ENCODE measurements at places on chromosomes 6 and 20. TPM values are rescaled to one million over a fixed set of nuclear protein-coding genes. Genes with fewer than 3 reads are reported as not detected.
A peak's percentile ranks its signal among the peaks of the same experiment; 100 is the strongest.

DNA sequence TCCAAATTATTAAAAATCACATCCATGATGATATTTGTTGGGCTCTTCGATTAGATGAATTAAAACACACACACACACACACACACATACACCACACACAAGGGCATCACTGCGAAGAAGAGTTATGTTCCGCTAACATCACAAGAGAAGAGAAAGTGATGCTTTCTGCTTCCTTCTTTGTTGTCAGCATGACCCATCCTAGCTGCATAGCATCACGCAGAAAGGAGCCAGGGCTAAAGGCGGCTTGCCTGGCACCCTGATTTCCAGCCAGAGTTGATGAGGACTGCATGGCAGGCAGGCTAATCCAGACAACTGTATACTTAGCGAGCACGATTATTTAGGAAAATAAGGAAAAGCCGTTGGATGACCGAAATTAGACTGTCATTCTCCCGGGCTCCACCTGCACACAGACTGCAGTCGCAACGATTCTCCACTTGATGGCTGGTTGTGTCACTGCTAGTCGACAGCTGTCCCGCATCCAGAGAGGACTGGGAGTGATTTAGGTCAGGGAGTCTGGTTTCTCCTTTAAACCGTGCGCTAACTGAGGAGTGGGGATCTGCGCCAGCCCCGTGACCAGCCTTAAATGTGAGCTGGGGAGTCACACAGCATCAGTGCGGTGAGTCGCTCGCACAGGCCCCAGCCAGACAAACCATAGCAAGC, 70.6 kb upstream of the SOX4 start:
- DNase-seq = no peak

The CDSN gene
- total RNA-seq = not detected

- DNase-seq = no peak
These were observed 130.5 kb downstream of the EDN1 start for GRCh38 chr6:12420626-12421025.

DNA sequence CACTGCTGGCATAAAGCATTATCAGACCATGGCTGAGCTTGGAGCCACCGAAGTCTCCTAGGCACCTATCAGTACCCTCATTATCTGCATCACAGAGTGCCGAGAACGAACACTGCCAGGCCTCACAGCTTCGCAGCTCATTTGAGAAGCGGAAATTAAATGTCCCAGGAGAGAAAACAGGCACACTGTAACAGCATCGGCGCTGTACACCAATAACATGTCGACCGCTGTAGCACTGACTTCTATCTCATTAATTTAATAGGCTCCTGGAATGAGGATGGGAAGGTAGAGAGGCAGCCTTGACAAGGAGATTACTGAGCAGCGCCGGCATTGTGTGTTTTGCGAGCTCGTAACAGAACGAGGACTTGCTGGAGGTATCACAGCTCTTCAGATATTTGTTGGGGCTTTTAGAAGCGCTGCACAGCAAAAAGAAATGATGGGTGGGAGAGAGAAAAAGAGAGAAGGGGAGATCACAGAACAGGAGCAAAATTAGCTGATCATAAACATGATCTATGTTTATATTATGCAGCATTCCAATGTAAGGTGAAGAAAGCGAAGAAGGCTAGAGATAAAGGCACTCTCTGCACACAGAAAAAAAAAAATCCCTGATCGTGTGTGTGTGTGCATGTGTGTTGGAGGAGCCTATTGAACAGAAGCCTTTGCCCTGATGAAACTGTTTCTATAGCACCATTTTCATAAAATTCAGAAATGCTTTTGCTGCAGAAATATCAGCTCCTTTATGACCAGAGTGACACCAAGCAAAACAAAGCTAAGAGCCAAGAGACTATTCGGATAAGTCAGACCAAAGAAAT, 29.2 kb downstream of the ID4 start:
- DNase-seq = no peak

GRCh38 chr6:112086744-112087135, 542 bp downstream of the TUBE1 start:
- DNase-seq = peak; percentile 60

DNA sequence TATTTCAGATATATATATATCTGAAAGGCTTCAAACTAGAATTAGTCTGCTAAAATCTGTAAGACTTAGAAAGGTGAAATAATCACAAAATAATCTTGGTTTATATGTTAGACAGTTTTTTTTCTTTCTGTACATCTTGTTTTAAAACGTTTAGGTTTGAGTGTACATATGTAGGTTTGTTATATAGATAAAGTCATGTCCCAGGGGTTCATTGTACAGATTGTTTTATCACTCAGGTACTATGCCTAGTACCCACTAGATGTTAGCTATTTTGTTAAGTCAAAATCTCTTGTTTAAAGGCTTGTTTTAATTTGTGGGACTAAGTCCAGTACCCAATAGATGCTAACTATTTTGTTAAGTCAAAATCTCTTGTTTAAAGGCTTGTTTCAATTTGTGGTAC, 1339.0 kb upstream of the CITED2 start:
- DNase-seq = no peak

DNA sequence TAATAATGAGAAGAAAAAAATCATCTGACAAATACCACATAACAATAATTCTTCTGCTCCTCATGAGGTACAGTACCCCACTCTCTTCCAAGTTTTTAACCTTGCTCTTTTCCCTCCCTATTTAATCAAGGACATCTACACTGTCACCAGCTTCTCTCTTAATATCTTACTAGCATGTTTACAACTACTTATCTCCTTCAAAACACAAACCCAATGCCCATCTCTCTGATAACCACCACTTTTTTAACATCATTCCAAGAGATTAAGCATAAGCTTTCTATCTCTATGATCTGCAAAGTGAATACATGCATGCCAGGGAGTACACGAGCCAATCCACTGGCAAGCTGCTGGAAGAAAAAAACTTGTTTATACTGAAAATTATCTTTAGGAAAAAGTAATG, 10.3 kb downstream of the CEP85L start:
- DNase-seq = no peak

The BMP5 gene
- total RNA-seq = not detected

DNA sequence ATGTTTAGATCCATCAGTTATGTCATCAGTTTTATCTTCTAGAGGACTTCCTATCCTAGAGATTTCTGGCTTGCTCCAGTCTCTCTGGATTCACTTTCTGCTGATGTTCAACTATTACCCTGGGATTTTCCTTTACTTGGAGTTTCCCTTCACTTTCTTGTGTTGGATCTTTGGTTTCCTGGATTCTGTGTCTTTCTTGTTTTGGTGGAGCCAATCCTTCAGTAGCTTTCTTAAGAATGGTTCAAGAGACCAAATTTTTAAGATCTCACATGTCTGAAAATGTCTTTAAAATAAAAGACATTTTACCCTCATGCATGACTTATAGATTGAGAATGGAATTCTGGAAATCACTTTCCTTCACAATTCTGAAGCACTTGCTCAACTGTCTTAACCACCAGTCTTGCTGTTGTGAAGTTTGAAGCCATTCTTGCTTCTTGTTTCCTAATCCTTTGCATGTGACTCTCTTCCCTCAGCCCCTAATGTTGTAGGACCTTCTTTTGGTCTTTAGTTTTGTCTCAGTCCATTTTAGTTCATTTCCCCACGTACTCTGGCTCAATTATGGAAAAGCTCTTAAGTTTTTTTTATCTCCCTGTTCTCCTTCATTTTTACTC, 87.9 kb downstream of the ARID1B start:
- DNase-seq = no peak

The C6orf15 gene
- total RNA-seq = not detected

DNA sequence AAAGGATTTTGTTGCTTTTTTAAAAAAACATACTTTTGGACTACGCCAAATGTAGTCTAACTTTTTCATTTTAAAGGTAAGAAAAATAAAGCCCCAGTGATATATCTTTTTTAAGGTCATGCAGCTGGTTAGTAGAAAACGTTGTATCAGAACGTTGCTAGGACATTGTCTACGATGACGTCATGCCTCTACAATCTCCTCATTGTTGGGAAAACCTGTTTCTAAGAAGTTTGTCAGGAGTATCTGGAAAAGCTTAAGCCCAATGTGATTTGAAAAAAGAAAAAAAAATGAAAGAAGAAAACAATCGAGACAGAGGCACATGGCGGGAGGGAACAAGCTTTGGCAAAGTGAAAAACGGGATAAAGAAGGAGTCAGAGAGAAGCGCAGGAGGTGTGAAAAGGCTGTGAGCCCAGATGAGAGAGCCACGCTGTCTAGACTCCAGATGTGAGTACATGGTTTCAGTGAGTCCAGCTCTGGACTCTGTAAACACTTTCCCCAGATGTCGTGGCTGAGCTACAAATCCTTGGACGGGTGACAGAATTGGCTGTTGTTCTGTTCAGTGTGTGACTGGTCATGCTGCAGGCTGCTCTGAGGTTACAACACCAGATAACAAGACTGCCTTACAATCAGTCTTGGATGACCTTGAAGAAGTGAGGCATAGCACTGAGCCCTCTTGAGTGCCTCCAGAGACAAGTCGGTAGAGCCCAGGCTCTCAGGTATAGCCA, 656.7 kb upstream of the ID4 start:
- no peak for DNase-seq

- no peak for DNase-seq
These were observed 46.3 kb upstream of the NHSL1 start for GRCh38 chr6:138545621-138545980.

DNA sequence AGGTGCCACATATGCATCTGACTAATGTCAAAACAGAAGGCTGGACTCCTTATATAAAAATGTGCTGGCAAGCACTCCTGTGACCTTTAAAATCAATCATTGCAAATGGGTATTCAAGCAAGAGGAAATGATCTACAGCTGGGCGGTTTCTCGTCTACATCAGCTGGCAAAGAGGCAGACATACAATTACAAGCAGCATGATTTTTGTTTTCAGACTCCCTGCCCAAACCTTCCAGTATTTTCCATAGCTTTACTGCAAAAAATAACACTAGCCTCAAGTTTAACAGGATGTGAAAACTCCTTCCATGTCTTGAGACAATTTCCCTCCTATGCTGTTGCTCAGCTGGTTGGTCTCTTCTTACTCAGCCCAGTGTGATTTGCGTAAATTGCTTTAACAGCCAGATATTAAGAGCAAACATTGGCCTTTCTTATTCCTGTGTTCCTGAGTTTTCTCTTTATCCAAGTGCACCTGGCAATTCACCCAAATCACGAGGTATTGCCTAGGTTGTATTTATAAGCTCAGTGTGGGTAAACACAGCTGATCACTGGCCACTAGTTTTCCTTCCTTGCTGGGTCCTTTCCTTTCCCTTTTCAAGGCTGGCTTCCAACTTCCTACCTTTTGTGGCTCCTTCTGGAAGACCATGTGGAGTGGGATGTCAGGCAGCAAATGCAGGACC, 130.4 kb downstream of the MOXD1 start:
- DNase-seq = no peak

DNA sequence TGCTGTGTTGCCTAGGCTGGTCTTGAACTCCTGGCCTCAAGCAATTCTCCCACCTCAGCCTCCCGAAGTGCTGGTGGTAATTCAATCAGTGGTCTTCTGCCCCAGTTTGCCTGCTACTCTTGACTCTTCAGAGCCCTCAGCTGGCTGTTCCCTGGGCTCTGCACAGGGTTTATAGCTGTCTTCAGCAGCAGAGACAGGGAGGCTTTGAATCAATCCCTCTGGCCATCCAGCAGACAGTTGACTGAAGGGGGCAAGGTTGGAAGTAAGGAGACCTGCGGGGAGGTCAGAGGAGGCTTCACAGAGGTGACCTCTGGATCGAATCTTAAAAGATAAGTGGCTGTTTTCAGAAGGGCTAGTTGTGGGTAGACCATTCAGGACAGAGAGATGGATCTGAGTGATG, 26.0 kb upstream of the KIF3B start:
- DNase-seq = no peak

DNA sequence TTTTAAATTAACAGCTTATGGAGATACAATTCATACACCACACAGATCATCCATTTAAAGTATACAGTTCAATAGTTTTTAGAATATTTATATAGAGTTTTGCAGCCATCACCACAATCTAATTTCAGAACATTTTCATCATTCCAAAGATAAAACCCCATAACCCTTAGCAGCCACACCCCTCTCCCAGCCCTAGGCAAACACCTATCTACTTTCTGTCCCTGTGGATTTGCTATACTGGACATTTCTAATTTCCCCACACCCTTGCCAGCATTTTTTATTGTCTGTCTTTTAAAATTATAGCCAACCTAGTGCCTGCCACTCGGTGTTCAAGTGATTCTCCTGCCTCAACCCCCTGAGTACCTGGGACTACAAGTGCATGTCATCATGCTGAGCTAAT, 23.0 kb upstream of the AKAP7 start:
- DNase-seq = no peak

DNA sequence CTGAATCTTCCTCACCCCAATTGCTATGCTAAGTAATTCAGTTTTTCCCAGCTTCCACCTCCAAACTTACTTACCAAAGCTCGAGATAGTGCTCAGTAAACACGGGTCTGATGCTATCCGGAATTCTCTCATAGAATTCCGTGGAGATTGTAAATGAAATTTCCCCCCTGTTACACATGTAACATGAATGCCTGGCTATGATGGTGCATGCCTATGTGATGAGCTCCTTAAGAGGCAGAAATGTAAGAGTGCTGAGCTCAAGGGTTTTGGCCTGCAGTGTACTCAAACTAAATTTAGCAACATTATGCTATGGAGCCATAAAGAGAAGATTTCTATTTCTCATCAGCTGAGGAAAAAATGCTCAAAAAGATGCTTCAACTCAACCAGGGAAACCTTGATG, 133.4 kb upstream of the FUT9 start:
- no peak for DNase-seq

- DNase-seq = no peak
These were observed 11.2 kb downstream of the LEMD2 start for GRCh38 chr6:33777398-33778388.

DNA sequence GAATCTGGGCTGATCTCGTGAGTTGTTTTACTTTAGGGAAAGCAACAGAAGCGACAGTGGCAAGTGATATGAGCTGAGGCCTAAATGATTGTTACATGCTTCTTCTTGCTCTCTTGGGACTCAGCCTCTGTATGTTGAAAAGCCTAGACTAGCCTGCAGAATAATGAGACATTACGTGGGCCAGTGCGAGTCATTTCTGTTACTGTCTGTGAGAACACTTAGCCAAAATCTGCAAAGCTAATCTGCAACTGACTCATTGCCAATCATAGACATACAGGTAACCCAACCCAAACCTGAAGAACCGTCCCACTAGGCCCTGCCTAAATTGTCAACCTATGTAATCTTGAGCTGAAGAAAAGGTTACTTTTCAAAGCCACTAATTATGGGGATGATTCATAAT, 77.4 kb upstream of the F13A1 start:
- no peak for DNase-seq

The TRIM40 gene
- not detected for total RNA-seq

The RAMACL gene
- 3.2 TPM for total RNA-seq
